ENCODE measurements at places on chromosomes 13 and 19. TPM values are rescaled to one million over a fixed set of nuclear protein-coding genes. Genes with fewer than 3 reads are reported as not detected.

The TTYH1 gene
- total RNA-seq: not detected

The GNG7 gene
- 0.36 TPM for total RNA-seq

The TRPC4 gene
- total RNA-seq: 7.6 TPM

The TMC4 gene
- total RNA-seq: 0.36 TPM

The COX6B2 gene
- total RNA-seq: not detected

The IGFL1 gene
- total RNA-seq: not detected

The FAM216B gene
- not detected for total RNA-seq

The COMMD6 gene
- total RNA-seq: 19.9 TPM

The MISP gene
- total RNA-seq: under 0.01 TPM

The CEACAM3 gene
- total RNA-seq: not detected

The ZNF557 gene
- 22.9 TPM for total RNA-seq

The ERFL gene
- not detected for total RNA-seq

The LIPE gene
- total RNA-seq: 3.3 TPM

The NLRP9 gene
- not detected for total RNA-seq

The ZNF443 gene
- total RNA-seq: 1.8 TPM

The EVI5L gene
- 21.9 TPM for total RNA-seq

The ZSWIM9 gene
- 2.4 TPM for total RNA-seq

The ZNF763 gene
- total RNA-seq: 0.85 TPM

The ZNF837 gene
- total RNA-seq: 3.2 TPM

The THSD1 gene
- 3.5 TPM for total RNA-seq

The KCNN1 gene
- total RNA-seq: 0.24 TPM

The OR7C1 gene
- not detected for total RNA-seq

The PLK5 gene
- under 0.01 TPM for total RNA-seq

The LILRA1 gene
- not detected for total RNA-seq

Data from hair follicle dermal papilla cell (primary cell).